ENCODE measurements at places on chromosomes 11 and 22.

GRCh38 chr11:131467645-131468394 is 97.4 kb downstream of the NTM start:
- DNase-seq: peak; percentile 47

DNA sequence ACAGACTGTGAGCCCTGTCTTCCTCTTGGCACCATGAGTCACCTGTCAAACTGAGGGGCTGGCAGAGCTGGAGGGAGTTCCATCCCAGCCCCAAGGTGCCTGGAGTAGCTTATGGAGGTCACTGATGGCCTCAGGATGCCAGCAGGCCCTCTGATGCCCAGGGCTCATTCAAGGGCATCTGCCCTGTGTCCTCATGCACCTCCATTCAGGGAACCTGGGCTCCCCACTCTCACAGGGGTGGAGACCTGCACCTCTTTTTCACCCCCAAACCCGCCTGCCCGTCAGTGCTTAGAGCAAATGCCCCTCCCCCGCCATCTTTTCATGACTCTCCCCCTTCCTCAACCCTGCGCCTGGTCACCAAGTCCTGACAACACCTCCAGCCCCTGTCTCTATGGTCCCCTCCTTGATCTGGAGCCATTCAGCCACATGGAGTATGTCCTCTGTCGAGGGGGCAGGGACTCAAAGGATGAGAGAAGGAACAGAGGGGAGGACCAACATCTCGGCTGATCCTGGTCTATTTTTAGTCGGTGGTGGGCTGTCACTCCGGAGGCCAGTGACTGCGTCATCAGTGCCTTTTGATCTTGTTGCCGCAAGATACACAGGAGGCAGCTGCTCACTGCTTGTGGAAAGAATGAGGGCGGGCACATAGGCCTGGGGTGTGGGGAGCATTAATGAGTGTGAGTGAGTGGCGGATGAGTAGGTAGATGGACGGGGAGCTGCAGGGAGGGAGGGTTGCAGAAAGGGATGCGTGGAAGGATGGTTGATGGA is 72.2 kb downstream of the CDKN1C start:
- no peak for DNase-seq

DNA sequence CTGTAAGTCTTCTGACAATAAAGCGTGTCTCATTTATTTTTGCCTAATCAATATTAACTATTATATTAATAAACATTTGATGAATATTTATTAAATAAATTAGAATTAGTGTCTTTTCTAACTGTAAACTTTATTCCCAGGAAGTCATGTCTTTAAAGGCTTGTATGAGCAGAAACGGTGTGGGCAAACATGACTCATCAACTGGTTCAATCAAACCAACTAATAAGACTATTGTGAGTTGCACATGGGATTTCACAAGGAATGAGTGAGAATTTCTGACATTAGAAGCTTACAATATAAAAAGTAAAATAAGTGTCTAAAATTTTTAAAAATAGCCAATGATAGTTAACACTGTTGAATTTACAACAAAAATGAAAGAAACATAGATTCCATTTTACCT is 259.2 kb upstream of the CTSC start:
- no peak for DNase-seq

GRCh38 chr11:121534131-121535093 is 81.6 kb upstream of the SORL1-AS1 start:
- DNase-seq: no peak

GRCh38 chr22:39478441-39478850 is 21.6 kb downstream of the MGAT3 start:
- no peak for DNase-seq

- no peak for DNase-seq
These were observed 50.9 kb downstream of the IGF2 start for GRCh38 chr11:2088284-2088683.
